ENCODE measurements at places on chromosomes 12 and 14.

DNA sequence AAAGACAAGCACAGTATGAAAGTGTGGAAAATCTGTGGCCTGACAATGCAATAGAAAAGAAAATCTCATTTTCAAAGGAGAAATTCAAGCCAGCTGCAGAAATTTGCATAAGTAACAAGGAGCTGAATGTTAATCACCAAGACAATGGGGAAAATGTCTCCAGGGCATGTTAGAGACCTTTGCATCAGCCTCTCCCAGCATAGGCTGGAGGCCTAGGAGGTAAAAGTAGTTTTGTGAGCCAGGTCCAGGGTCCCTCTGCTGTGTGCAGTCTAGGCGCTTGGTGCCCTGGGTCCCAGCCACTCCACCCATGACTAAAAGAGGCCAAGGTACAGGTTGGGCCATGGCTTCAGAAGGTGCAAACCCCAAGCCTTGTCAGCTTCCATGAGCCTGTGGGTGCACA is 58.3 kb downstream of the TESPA1 start:
- DNase-seq = no peak

GRCh38 chr12:102816816-102817434 is 100.1 kb downstream of the PAH start:
- peak; percentile 43 for DNase-seq

DNA sequence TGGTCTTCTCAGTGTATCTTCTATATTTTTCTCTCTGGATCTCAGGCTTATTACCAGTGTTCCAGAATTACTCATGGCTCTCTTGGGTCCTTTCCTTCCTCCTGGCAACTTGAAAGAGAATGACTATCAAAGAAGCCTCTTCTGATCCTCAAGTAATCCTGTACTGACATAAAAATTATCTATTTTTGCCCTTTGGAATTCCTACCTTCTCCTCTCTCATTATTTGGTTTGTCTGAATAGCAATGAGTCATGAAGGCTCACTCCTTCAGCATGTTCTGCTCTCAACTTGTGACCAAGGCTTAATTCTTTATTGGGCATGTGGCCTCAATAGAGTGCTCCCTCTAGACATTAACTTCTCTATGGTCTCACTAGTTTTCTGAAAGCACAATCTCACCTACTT is 553.6 kb upstream of the ATP2B1 start:
- DNase-seq = no peak

- DNase-seq = peak; percentile 85
These were observed 12.4 kb downstream of the ERG28 start for GRCh38 chr14:75648066-75648838.

DNA sequence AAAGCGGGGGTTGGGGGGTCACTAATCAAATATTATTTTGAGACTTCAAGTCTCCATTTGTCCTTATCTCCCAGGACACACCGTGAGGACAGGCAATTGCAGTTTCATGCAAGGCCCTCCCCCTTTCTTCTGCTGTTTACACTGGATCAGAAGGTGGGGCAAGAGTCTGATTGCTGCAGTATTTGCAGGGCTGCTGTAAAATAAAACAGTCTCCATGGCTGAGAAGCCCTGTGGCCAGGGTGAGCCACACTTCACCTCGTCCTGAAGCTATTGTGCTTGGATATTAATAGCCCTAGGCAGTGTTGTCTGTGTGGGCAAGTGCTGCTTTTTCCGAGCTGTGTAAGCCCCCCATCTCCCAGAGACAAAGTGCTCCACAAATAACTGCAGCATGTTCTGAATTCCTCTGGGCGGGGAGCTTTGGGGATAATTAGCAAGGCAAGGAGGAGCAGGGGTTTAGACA is 187.4 kb upstream of the NTF3 start:
- no peak for DNase-seq

DNA sequence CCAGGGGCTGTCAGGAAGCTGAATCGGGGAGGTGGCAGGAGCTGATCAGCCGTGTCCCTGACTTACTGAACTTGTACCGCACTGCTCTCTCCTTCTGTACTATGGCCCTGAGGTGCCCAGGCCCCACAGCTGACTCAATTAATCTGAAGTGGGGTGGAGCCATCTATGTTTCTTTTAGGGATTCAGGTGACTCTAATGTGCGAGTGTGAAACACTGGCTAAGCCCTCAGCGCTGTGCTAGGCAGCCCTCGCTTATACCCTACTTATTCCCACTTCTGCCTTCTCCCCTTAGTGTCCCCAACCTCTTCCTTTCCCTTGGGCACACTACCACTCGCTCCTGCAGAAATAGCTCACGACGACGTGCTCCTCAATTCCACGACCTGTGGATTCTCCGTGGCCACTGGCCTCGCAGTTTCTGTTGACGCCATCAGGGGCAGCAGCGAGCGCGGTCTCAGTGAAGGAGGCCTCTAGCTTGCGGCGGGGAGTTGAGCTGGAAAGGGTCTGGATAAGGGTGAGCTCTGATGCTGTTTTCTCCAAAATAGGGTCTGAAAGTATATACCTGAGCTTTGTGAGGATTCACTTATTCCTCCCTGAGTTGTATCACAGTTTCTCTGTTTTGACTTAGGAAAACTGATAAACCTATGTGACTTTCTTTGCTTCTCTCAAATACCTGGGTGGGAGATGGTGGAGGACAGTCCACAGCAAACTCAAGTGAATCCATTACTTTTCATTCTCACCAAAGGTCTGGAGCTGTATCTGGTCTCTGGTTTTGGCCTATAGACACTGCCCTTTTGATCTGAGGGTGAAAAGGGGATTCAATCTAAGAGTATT is 167.6 kb downstream of the SLC41A2 start:
- peak; percentile 34 for DNase-seq

- DNase-seq = no peak
These were observed 51.4 kb downstream of the DAD1 start for GRCh38 chr14:22537436-22538310.

GRCh38 chr14:41586237-41586636 is 20.4 kb upstream of the LRFN5 start:
- no peak for DNase-seq

GRCh38 chr14:52244328-52244727 is 23.2 kb upstream of the PTGDR start:
- no peak for DNase-seq

DNA sequence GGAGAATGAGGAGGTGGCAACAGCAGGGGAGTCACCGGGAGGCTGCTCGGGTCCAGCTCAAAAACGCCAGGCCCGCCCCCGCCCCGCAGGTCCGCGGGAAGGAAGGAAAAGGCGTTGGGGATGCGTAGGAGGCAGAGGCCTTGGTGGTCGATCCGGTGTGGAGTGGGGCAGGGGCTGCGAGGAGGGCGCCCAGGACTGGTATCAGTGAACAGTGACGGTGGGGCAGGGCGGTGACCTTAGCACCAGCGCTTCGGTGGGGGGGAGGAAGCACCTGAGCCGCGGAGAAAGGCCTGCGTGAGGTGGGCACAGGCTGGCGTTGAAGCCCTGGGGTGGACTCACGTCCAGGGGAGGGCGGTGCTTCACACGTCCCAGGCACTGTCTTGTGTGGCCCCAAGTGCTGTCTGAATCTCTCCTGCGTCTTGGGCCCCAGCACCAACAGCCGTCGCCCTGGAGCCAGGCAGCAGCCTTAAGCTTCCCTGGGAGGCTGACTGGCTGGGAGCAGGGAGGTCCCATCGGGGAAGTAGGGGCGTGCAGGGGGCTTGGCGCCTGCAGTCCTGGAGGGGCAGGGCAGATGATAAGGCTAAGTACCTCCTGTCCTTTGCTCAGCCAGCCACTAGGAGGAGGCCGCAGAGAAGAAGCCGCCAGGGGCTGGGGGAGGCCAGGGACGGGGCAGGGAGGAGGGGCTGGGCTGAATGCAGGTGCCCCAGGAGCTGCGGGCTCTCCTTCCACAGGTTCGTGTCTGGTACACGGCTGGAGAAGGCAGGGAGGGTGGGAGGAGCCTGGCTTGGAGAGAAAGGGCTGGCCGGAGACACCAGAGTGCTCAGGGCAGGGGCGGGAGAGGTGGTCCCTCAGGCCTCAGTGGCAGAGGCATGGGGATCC is 26.5 kb downstream of the ZBTB42 start:
- peak; percentile 56 for DNase-seq

- no peak for DNase-seq
These were observed 4.9 kb upstream of the GPR132 start for GRCh38 chr14:105069871-105070759.

- DNase-seq = no peak
These were observed 92.0 kb downstream of the NCOR2 start for GRCh38 chr12:124475295-124476010.

GRCh38 chr12:109563291-109564284 is 9.7 kb downstream of the MMAB start:
- DNase-seq = no peak

GRCh38 chr12:58224536-58225105 is 283.3 kb downstream of the ATP23 start:
- DNase-seq = no peak

All from lung microvascular endothelial cell (primary cell).